ENCODE measurements at places on chromosomes 2 and 18.

GRCh38 chr2:15748736-15749323, 157.2 kb downstream of the DDX1 start:
- no peak for DNase-seq

GRCh38 chr2:236692937-236693336, 123.3 kb downstream of the ACKR3 start:
- DNase-seq = no peak

DNA sequence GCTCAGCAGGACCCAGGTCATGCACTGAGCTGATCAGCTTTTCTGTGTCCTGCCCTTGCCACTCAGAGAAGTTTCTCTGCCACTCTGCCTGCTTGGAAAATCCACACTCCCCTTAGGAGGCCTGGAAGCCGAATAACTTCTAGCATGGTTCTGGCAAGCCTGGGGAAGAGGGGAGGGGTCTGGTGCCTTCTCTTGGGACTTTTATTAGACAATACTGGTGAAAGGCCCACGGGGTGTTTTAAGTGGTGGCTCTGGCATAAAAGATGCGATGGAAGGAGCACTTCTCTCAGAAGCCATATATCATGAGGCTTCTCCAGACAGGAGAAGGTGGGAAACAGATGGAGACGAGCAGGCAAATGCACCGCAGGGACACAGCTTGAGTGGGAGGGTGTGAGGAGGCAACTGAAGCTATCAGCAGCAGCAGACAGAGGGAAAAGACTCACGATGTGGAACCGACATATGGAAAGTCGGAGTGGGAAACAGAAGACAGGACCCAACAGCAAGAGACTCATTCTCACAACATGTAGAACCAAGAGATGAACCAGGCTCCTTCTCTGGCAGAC, 141.8 kb upstream of the CTNNA2 start:
- DNase-seq = no peak

- peak; percentile 99 for DNase-seq
Observed at GRCh38 chr2:189661148-189661956, at the start of gene ASNSD1. TSS of gene ASNSD1 (plus strand) at chr2:189661459. CDS start at chr2:189666133, 4,674 bp downstream.

- no peak for DNase-seq
Observed at GRCh38 chr18:42338683-42339082, 383.6 kb downstream of the PIK3C3 start.

DNA sequence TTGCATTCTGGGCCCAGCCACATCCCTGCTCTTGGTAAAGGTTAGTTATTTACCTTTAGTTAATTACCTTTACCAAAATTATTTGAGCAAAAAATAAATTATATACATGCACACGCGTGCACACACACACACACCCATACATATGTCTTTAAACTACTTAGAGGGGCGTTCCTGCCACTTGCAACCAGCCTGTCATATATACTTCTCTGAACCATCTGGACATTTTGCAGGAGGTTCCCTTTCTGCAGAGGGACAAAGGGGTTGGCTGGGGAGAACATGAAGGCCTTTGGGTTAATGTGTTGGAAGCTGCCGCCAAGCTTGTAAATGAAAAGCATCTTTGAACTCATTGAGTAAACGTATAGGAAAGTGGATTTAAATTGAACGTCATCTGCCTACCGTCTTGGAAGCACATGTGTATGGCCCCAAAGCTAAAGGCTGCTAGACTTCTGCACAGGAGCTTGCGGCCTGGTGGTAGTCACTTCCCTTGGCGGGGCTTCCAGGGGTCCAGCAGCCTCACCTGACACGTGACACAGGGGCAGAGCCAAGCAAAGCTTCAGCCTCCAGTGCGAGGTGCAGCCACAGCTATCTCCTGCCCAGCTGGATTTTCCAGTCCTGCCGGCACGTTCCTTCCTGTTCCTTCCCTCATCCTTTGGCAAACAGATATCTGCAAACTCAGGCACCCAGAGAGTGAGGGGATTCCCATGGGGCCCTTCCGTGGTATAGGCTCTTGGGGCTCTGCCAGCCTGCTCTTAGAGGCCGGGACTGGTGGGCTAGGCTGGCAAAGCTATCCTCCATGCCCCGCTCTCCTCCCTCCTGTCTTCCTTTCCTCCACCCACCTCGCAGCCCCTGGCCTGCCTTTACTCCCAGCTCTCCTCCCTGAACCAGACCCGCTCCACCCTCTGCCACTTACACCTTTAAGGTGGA, 46.1 kb downstream of the SERTAD2 start:
- DNase-seq = no peak

DNA sequence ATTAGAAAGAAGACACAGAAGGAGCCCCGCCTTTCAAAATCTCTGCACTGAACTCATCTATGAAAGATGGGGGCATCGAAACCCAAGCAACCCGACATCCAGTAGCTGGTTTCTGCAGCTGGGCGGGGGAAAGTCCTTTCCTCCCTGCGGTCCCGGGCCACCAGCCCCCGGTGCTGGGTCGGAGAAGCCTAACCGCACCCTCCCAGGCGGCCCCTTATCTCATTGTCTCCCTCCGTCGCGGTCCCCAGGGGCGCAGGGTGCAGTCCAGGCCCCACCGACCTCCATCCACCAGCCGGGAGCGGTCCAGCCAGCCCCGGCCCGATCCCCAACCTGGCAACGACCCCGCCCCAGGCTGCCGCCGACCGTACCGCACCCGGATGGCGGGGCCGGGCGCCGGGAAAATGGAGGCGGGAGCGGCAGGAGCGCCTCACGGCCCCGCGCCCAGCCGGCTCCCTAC, 452 bp downstream of the RAPH1 start:
- no peak for DNase-seq

DNA sequence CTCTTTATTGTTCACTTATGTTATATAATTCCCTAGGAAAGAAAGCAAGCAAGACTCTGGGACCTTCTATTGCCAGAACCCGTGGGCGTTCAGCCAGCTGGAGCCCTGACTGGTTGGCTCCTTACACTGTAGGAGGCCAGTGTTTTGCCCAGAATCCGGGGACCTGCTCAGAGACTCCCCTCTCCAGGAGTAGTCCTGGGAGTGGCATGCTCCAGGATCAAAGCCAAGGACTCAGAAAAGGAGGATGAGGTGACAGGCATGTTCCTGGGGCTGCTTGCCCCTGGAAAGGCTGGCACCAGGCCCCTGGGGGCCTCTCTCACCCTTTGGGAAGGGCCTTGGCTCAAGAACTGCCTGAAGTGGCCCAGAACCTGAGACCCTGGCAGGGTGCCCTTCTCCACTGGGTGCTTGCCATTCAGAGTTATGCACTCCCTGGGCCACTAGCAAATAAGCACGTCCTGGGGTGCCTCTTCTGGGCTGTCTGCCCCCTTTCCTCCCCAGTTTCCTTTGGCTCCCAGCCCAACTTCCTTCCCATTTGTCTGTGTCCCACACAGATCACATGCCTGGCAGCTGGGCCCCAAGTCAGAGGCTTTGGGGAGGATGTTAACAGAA, 19.6 kb upstream of the KIF3C start:
- no peak for DNase-seq

DNA sequence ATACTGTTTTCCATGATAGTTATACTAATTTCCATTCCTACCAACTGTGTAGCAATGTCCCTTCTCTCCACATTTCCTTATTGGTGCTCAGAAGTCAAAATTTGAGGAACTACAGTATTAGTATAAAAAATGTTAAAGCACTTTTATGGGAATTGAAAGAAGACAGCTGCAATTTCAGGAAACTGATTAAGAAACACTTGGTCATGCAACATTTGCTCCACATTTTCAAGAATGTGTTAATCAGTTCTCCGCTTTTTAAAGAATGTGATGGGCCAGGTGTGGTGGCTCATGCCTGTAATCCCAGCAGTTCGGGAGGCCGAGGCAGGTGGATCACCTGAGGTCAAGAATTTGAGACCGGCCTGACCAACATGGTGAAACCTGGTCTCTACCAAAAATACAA, 33.6 kb upstream of the MGAT4A start:
- DNase-seq = no peak

GRCh38 chr2:100301881-100302584, 20.3 kb downstream of the LONRF2 start:
- no peak for DNase-seq

DNA sequence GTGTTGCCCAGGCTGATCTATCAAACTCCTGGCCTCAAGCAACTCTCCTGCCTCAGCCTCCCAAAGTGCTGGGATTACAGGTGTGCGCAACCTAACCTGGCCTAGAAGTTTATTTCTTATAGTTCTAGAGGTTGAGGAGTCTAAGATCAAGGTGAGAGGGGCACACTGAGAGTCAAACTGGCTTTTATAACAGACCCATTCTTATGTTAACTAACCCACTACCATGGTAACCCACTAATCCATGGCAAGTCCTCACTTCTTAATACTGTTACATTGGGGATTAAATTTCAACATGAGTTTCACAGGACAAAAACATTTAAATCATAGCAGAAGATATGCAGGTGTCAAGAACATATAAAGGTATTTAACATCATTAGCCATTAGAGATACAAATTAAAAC, 50.6 kb downstream of the MDH1 start:
- DNase-seq = no peak

- no peak for DNase-seq
Observed at GRCh38 chr2:239674101-239674980, 273.5 kb upstream of the HDAC4 start.

DNA sequence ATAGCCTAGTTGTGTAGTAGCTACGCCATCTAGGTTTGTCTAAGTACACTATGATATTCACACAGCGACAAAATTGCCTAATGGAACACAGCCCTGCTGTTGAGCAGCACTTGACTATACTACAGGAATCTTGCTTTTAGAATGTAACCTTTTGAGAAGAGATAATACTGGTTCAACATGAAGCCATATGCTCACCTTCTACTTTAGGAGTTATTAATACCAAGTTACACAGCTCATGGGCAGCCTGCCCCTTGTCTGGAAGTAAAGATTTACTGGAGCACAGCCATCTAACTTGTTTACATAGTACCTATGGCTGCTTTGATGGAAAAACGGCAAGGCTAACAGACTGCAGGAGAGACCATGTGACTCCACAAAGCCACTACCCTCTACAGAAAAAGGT, 174.8 kb downstream of the DYM start:
- DNase-seq = no peak

GRCh38 chr2:78546843-78547242, 478.7 kb upstream of the REG3G start:
- no peak for DNase-seq

GRCh38 chr2:46086578-46087070, 210.6 kb upstream of the EPAS1 start:
- DNase-seq = no peak

DNA sequence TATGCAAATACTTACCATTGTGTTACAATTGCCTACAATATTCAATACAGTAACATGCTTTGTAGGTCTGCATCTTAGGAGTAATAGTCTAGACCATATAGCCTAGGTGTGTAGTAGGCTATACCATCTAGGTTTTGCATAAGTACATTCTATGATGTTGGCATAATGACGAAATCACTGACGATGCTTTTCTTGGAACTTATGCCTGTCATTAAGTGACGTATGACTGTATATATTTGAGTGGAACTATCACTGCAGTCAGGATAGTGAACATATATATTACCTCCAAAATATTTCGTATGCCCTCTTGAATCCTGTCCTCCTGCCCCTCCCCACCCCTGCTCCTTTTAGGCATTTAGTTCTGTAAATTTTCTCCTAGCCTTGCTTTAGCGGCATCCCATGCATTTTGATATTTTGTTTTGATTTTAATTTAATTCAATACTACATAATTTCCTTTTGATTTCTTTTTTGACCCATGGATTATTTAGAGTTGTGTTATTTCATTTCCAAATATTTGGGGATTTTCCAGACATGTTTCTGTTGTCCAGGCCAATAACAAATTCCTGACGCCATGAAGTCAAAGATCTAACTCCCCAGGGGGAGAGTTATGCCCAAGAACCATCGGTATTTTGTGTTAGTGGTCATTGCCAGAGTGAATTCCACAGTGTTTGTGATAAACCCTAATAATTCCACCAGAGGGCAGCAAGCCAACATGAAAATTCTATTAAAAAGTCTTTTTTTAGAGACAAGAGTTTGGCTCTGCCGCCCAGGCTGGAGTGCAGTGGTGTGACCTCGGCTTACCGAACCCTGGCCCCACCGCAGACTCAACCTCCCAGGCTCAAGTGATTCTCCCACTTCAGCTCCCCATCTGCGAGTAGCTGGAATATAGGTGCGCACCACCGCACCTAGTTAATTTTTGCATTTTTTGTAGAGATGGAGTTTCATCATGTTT, 24.2 kb upstream of the CASP8 start:
- DNase-seq = no peak

- no peak for DNase-seq
Observed at GRCh38 chr18:35506024-35506712, 8.4 kb upstream of the INO80C start.

DNA sequence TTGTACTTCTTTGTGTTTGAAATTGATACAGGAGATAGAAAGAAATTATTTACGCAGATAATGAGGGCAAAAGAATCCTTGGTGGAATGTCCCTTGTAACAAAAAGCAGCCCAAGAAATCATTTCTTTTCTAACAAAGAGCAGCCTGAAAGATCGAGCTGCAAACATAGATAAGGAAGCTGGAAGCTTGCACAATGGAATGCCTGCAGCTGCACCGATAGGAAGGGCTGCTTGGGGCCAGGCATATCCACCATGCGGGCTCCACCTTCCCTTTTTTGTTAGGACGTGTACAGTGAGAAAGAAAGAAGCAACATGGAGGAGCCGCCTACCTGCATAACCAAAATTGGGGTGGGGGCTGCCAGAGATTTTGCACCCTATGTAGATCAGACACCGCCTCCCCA, 568.7 kb downstream of the METTL4 start:
- DNase-seq = no peak

DNA sequence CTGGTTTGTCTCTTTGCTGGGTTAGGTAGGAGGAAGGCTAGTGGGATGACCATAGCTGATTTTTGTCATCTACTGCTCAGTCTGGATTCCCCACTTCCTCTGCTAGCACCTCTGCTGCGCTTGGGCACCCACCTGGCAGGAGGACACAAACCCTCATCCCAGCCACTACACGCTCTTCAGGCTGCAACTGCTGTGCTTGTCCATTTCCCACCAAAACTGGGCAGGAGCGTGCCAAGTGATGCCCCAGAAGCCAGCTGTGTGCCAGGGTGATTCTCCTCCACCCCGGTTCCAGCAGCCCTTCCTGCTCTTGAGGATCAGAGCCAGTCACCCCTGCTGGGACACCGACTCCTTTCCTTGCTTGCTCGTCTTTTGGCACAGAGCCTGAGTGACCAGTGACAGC, 15.7 kb upstream of the PER2 start:
- DNase-seq = no peak

DNA sequence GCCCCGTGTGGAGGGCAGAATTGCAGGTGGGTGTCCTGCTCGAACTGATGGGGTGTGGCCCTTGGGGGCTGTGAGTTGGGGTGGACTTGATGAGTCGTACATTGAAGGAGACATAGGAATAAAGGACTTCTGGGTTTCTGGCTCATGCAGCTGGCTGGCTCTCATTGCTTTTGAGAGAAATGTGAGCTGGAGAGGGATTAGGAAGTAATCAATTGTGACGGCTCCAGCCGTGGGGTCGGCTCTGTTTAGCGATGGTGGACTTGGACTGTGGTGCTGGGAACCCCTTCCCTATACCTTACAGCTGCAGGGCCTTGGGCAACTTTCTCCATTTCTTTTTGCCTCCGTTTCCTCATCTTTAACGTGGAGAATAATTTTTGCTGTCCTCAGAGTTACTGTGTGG, 9.2 kb downstream of the IMPA2 start:
- no peak for DNase-seq

GRCh38 chr2:24947561-24948157, 24.1 kb downstream of the DNAJC27 start:
- DNase-seq = no peak
